NCI-H2081 (cell line): ENCODE measurements at places on chromosomes 5 and 9.
A peak's percentile ranks its signal among the peaks of the same experiment; 100 is the strongest.

DNA sequence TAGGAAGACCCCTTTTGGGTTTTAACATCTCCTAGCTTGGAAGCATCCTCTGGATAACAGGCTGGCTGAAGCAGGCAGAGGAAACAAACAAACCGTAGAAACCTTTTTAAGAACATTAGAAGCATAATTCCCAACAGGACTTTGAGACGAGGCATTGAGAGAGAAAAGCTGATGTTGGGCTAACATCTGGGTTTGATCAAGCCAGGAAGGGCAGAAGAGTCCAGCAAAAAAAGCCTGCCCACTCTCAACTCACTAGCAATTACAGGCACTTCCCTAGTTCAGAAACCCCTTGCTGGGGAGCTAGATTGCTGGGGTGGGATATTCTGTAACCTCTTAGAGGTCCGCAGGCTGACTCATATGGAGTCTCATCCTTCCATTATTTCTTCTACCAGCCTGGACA is 75.4 kb upstream of the CTNNA1 start:
- no peak for DNase-seq

GRCh38 chr9:108691614-108692013 is 164.2 kb downstream of the ACTL7B start:
- DNase-seq = no peak

DNA sequence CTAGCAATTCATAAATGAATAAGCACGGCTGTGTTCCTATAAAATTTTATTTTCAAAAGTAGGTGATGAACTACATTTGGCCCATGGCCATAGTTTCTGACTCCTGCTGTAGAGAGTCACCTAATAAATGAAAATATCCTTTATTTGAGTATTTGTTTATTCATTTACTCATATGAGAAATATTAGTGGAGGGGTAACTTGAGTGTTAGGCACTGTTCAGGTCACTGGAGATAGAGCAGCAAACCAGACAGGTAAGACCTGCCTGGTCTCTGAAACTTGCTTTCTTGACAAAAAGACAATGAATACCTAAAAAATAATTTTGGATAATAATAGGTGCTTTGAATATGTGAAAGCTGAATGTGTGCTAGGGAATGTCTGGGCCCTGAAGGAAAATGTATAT is 68.8 kb downstream of the YIPF5 start:
- no peak for DNase-seq

GRCh38 chr9:69122082-69122548 is 52.0 kb upstream of the TJP2 start:
- peak; percentile 69 for DNase-seq

- no peak for DNase-seq
Measured at GRCh38 chr9:93963969-93964368, 8.8 kb upstream of the BARX1 start.

DNA sequence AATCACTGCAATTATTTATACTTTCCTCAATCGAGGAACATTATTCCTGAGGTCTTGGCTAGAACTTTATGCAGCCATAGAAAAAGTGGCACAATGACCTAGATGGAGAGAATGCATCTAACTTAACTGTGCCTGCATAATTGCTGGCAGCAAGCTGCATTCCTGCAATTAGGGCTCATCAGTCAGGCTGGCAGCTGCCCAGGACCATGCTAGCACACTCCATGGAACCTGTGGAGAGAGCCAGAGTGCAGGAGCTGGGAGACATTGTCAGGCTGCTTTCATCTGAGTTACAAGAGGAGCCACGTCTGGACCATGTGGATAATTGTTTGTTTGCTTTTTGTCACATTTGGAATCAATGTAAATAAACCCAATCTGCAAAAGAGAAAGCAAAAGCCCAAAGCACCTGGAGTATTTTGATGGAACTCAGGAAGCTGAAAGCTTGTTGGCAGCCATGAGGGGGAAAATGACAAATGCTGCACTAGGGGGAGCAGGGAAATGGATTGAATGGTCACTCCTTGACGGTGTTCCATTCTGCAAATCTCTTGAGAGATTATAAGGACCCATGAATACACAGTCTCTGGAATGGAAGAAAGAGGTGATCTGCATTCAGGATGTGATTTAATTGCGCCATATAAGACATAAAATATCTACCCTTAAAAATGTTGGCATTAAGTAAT is 839.9 kb downstream of the MAT2B start:
- peak; percentile 91 for DNase-seq

DNA sequence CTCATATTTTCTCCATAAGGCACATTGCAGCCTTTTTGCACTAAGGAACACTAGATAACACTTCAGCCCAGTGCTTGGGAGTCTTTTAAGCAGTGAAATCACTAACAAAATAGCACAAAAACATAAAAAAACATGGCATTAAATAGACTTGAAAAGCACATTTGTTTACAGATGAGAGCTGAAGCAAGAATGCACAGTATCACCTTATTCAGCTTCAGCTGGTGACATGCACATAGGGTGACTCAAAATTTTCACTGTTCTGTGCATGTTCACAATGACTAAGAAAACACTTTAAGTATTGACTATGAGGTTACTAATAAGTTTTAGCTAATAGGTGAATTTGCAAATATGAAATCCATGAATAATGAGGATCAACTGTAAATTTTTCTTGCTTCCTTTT is 293.9 kb upstream of the TARS1 start:
- no peak for DNase-seq

- DNase-seq = peak; percentile 48
Measured at GRCh38 chr9:17487467-17487866, 91.4 kb upstream of the SH3GL2 start.

GRCh38 chr5:79149433-79149832 is 37.8 kb downstream of the BHMT start:
- DNase-seq = no peak

DNA sequence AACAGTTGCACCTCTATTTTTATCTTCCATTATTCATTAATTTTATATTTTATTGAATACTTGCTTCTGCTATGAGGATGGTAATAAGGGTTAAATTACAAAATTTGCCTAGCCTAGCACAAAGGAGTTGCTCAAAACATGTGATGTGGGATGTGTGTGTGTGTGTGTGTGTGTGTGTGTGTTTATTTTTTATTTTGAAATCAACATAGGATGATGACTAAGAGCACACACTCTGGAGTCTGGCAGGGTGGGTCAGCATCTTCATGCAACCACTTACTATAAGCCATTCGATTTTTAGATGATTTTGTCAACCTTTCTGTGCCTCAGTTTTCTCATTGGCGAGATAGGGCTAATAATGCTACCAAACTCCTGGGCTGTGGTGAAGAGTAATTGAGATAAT is 57.7 kb upstream of the MAMDC2 start:
- DNase-seq = no peak

- DNase-seq = no peak
Measured at GRCh38 chr5:149412783-149413476, 33.8 kb upstream of the IL17B start.

- peak; percentile 67 for DNase-seq
Measured at GRCh38 chr9:105557804-105558610, at the start of gene FKTN. Gene FKTN (plus strand): TSS chr9:105558131. CDS start chr9:105575033, 16,902 bp downstream.

DNA sequence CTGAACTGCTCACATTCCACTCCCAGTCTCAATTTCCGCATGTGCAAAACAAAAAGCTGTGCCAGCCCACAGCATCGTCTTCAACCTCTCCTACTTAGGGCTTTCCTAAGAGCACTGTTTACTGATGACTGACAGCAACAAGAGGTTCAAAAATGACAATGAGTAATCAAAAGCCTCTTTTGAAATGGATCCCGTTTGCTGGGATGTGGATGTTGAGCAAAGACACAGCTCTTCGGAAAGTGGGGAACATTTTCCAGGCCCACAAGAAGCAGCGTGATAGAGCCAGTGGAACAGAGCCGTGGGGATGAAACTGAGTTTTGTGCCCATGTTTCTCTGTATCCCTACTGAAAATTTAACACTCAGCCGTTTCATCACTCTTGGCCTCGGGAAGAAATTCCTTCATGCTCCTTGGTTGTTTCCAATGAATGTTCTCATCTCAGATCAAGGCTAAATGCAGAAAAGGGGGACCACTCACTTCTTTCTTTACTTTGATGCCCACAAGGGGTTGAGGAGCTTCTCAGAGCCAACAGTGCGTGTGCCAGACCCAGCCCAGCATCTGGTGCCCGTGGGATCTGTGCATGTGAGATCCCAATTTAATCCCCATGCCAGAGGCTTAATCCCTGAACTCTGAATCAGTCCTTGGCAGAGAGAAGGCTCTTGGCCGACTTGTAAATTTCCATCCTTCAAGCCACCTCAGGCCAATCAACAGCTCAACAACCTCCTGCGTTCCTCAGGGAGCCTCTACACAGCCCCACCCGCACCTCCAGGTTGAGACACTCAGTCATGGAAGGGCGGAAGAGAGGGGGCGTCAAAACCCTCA is 230.2 kb upstream of the DAPK1 start:
- DNase-seq = no peak

GRCh38 chr9:12640016-12640587 is 53.1 kb upstream of the TYRP1 start:
- DNase-seq = peak; percentile 74

DNA sequence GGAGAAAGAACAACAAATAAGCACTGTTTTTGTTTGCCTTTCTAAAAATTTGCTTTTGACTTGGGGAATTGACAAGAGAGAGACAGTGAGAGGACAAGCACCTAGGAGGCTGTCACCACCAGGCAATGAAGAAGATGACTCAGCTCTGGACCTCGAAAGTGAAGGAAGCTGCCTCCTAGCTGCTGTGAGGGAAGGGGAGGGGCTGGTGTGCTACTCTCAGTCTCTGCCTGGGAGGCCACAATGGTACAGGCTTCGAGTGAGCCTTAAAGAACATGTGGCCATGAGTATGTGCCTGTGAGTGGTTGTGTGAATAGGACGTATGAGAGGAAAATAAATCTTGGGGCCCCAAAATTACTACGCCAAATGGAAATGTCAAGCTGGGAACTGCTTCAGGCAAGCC is 7.1 kb upstream of the PLK2 start:
- DNase-seq = no peak

DNA sequence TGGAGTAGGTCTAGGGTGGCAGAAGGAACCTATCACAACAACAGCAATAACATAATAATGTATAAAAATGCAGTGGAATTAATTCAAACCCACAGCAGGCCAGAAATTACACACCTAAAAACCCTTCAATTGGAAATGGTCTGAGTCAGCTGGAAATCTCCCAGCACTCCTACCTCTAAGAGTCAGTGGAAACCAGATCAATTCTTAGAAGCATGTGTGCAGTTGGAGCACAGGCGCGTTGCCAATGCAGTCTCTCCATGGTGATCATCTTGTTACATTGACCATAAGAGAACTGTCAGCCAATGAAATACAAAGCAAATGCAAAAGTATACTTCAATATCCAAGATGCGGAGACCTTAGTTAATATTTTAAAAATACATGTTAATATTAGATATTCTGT is 15.1 kb upstream of the CSNK1G3 start:
- DNase-seq = no peak

GRCh38 chr9:82584349-82584863 is 478.5 kb downstream of the RASEF start:
- no peak for DNase-seq

DNA sequence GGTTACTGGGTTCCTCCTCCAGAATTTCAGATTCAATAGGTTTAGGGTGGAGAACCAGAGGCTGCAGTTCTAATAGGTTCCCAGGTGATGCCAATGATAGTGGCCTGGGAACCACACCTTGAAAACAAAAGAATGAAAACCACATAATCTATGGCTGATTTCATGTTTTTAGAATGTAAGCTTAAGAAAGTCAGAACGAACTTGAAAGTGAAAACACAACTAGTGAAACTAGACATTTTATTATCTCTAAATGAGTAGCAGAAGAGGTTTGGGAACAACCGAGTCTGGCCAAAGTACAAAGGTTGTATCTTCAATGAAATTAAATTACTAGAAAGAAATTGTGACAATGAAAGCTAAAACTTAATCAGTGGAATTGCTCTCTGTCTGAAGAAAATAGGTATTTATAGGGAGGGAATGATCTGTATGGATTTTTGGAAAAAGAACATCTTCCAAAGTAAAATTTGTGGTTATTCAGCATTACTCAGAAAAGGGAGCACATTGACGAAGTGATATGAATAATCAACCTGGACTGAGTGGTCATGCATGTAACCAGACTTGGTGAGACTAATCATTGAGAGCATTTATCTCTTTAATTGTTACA is 24.9 kb upstream of the CEP120 start:
- DNase-seq = no peak

GRCh38 chr5:160061770-160062169 is 52.8 kb downstream of the TTC1 start:
- DNase-seq = no peak

- DNase-seq = no peak
Measured at GRCh38 chr9:123008909-123009308, 24.6 kb upstream of the GPR21 start.

- DNase-seq = no peak
Measured at GRCh38 chr9:34409154-34409553, 32.5 kb upstream of the MYORG start.

DNA sequence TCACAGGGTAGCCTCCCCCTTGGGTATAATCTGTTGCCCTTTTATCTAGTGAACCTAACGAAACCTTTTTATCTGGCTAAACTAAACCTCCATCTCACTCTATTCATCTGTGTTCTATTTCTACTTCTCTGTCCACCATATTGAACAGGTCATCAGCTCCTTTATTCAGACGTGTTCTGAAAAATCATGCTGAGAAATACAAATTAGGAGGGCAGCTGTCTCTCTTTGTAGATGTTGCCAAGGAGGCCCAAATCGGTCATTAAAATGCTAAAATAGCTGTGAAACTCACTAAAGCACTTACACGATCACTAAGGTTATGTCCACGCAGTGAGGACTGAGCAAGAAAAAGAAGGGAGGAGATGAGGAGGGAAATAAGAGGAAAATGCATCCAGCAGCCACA is 115.6 kb upstream of the RETREG1 start:
- DNase-seq = peak; percentile 24

GRCh38 chr9:36023260-36024048 is 13.3 kb upstream of the RECK start:
- DNase-seq = peak; percentile 65

DNA sequence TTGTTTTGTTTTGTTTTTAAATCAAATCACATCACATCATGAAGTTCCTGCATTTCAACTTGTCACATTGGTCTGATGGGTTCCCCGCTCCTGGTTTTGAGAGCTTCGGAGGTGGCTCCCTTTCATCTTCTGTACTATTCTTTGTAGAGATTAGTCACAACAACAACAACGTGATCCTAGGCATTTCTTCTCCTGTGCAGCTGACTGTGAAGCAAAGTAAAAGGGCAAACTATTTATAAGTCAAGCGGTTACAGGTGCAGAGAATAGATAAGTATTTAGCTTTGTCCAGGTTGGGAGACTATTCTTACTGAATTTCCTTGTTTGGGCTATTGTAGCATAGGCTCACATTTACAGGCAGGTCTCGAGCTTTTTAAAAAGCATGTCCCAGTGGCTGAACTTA is 197.7 kb upstream of the CDKN2B start:
- no peak for DNase-seq

- DNase-seq = peak; percentile 23
Measured at GRCh38 chr5:77560677-77561263, 68.7 kb upstream of the WDR41 start.

- no peak for DNase-seq
Measured at GRCh38 chr5:18000744-18001143, 366.5 kb downstream of the TAF11L14 start.

DNA sequence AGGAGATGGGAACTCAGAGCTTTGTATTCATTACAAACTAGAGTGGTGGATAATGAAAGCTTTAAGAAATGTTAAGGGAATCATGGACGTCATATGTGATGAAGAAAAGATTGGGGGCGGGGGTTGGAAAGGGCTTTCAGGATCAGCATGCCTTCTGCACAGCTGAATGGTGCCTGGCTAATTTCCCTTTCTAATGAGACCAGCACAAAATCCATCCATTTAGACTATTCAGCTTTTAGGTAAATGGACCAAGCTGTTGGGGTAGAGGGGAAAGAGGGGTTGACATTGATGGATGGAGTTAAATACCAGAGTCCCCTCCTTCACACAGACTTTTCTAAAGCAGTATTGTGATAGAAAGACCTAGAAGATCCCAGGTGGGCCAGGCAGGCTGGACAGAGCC is 737.9 kb upstream of the WWC1 start:
- DNase-seq = no peak
